ENCODE measurements at places on chromosomes 11 and 22. TPM values are rescaled to one million over a fixed set of nuclear protein-coding genes. Genes with fewer than 3 reads are reported as not detected.

The DBX1 gene
- total RNA-seq, result not detected

DNA sequence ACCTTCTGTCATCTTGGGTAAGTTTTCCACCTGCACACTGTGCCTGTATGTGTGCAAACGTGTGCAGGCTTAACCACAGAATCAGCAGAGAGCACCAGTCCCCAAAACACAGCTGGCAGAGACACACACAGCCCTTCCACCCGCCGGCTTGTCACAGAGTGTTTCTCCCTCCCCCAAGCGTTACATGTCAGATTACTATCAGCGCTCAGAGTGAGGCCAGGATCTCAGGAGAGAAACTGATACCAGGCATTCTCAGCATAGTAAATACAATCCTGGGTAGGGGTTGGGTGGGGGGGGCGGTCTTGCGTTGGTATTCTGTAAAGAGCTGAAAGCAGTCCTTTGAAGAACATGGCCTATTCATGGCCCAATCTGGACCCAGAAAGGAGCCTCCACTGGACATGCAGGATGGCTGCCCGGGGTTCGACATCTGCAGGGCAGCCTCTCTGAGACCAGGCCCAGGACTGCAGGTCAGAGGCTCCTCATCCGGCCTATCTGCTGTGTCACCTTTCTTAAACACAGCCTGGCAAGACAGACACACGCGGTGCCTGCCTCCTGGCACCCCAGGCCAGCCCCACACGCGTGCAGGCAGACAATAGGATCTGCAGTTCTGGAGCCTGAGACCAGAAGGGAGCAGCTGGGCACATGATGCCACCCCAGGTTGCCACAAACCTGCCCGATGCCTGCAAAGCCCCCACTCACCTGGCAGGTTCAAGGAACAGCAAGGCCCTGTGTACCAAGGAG, 1.7 kb downstream of the OSBPL5 start:
- peak; percentile 57 for DNase-seq

DNA sequence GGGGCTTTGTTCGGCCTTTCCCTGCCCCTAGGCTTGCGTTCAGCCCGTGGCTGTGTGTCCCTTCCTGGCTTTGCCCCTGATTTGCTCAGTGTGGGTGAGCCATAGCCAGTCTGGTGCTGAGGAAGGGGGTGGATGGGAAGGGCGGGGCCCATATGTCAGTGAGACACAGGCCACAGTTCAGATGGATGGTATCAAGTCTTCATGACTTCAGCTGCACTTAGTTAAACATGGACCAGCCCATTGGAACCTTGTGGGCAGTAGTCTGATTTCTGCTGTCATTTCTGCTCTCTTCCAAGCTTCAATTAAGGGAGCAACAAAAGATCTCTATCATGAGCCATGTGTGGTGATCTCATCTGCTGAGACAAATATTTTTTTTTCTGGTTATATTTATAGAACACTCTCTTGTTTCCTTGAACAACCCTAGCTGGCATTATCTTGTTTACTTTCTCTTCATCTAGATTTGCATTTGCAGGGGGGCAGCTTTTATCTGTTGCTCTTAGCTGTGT, 21.6 kb upstream of the PEX26 start:
- DNase-seq, result no peak

- DNase-seq, result peak; percentile 67
These were observed 518 bp upstream of the GALNT18 start for GRCh38 chr11:11622340-11622706.

DNA sequence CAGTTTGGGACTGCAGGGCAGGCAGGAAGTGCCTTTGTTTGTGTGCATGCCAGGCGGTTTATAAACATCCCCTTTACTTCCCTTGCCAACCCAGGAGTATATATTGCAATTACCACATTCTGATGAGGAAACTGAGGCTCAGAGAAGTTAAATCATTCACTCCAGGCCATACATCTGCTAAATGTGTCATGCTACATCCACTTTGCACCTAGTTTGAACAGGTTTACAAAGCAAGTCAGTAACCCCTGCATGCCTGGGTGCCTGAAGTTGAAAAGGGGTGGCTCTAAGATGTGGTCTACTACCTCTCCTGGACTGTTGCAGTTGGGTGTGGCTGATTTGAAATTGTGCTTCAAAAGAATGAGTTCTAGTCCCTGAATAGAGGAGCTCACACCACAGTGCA, 23.6 kb downstream of the FLI1 start:
- no peak for DNase-seq

The SAA1 gene
- total RNA-seq, result 11.6 TPM

- no peak for DNase-seq
These were observed 11.6 kb upstream of the RTN4R start for GRCh38 chr22:20279662-20280134.

- DNase-seq, result no peak
These were observed 20.6 kb downstream of the PIWIL3 start for GRCh38 chr22:24753914-24754313.

DNA sequence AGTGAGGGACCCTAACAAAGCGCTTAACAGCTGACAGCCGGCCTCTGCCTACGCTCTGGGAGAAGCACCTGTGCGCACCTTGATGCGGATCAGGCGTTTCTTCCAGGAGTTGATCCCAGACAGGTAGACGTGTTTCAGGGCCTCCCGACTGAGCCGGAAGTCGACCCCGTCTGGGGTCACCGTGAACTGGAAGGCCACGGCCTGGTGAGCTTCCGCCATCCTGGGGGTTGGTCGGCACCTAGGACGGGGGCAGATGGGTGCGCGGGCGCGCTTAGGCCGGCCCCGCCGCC, 585 bp downstream of the CPT1B start:
- DNase-seq, result no peak

The C11orf86 gene
- not detected for total RNA-seq

GRCh38 chr11:95067841-95068219, 1.1 kb downstream of the SRSF8 start:
- DNase-seq, result peak; percentile 68

DNA sequence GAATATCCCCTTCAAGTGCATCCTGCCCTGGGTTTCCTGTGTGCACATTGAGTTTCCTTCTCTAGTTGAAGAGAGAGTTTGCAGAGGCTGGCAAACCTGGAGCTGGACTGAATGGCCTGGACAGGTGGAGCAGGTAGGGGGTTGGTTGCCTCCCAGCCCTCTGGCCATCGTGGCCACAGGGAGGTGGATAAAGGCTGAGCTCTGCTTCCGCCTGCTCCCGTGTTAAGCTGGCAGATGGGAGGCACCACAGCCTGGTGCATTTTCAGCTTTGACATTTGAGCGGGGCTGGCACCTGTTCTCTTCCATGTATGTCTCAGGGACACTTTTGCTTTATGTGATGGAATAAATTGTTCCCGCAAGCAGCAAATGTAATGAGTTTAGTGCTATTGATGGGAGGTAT, 11.1 kb downstream of the MICAL2 start:
- DNase-seq, result no peak

DNA sequence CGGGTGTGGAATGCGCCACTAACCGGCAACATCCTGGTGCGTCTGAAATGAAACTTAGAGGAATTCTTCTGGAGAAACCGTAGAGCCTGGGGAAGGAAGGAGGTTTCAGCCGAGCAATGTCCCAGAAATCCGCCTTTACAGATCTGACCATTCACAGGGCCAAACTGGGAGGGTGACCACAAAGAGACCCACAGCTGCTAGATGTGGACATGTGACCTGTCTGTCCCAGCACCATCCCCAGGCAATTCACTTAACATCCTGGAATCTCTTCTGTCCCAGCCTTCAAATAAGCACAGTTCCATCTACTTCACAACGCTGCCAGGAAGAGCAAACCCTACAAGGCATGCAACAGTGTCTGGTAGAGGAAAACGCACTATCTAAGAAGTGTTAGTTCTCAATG, 9.8 kb downstream of the MCAT start:
- DNase-seq, result no peak

GRCh38 chr11:70111269-70112016, 33.3 kb downstream of the ANO1 start:
- no peak for DNase-seq

The C11orf97 gene
- total RNA-seq, result not detected

- no peak for DNase-seq
These were observed 8.0 kb downstream of the CSDC2 start for GRCh38 chr22:41568811-41569210.

- DNase-seq, result peak; percentile 37
These were observed 74.8 kb upstream of the PITPNB start for GRCh38 chr22:27993774-27994350.

DNA sequence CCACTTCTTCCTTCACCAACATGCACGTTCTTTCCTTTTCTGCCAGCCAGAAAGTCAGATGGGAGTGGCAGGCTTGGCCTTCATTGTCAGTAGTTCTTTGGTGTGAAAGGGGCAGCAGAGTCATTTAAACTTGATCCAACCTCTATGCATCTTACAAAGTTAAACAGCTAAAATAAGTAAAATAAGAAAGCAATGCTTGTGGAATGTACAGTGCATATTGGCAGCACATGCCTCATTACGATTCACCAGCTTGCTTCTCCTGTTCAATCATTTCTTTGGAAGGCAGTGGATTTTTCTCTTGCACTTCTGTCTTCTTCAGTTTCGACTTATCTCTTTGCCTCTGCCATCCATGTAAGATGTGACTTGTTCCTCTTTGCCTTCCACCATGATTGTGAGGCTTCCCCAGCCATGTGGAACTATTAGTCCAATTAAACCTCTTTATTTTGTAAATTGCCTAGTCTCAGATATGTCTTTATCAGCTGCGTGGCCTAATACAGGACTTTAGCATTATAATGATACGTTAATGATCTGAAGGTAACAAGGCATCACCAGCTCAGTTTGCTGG, 14.8 kb downstream of the LGALS12 start:
- DNase-seq, result no peak

DNA sequence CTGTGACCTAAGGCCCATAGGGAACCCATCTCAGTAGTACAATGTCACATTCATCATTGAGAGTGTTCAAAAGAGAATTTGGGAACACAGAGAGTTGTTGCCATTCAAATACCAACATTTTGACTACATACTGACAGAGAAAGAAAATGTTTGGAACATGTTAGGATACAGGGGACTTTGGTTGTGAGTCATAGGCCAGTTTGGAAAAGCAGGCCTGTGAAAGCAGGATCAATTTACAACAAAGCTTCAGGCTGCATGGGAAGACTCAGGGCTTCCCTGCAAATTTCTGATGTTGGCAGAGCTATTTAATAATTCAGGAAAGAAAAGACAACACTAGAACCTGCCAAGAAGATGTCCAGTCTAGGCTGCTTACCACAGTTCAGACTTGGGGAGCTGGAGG, 374 bp downstream of the NLRP10 start:
- DNase-seq, result no peak

DNA sequence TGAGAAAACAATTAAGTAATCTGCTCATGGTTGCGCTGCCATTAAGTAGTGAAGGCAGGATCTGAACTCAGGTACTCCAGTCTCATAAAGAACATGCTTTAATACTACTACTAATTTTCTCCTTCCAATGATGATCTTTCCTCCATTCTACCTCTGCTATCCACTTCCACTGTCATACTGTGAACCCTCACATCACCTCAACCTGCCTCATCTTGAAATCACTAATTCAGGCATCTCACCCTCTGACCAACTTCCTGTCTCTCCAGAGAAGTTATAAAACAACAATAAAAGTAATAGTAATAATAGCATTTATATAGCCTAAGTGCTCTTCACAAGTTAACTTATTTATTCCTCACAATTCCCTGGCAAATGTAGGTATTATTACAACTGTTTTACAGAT, 57.1 kb upstream of the PSMA1 start:
- DNase-seq, result no peak

GRCh38 chr11:128728767-128729587, 35.1 kb downstream of the FLI1 start:
- no peak for DNase-seq

The UBQLN3 gene
- total RNA-seq, result 1.1 TPM
